ENCODE measurements at places on chromosomes 7 and 10.

GRCh38 chr10:124030061-124030460, 63.3 kb downstream of the CHST15 start:
- DNase-seq = no peak

DNA sequence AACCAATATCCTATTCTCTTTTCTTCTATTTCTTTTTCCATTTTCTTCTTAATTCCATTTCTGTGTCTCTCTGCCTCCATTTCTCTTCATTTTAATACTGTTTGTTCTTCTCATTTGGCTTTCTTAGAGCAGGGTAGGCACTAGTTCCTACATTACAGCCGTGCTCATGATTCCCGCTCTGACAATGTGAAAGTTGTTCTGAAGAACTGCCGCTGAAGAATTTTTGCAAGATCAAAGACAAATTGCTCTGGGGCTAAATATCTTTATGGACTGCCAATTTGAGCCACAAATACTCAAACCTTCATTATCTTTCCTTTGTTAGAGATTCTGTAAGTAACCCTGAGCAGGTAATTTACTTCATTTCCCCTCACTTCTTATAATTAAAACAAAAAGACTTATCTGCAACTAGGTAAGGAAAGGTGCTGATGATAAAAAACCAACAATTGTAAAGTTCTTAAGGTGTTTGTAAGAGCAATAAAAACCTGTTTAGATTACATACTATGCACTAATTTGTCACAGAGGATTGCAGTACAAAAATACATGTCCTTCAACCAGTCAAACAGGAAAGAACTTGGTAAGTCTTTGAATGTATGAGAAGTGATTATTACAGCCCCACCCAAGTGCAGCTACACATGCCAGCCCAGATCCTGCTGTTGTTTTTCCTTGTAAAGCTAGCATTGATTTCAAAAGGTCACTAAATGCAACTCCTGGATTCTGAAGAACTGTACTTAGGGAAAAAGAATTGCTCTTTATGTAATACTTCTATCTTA, 127.5 kb downstream of the COL28A1 start:
- DNase-seq = no peak

GRCh38 chr10:15324611-15325010, 46.5 kb downstream of the FAM171A1 start:
- DNase-seq = no peak

DNA sequence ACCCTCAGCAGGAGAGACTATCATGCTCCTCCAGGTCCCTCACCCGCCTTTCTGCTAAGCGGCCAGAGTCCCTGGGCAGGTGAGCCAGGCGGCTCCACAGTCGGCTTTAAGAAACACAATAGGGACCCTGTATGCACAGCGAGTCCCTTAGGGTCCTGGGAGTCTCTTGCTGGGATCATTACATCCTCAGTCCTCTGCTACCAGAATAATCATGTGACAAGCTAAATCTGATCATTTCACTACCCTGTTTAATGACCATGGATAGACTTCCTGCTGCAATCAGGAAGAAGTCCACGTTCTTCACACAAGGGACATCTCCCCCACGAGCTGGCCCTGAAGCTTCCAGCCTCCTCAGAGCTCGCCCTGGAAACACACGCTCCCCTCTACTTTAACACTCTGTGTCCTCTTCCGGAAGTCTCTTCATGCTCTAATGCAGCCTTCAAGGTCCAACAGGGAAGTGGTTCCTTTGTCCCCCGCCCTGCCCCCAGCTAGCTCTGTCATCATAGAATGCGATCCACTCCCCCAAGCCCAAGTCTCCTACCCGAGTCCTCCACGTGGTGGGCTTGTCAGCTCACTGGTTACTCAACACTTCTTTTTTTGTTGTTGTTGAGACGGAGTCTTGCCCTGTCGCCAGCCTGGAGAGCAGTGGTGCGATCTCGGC, 101.5 kb downstream of the RNF216 start:
- DNase-seq = no peak

DNA sequence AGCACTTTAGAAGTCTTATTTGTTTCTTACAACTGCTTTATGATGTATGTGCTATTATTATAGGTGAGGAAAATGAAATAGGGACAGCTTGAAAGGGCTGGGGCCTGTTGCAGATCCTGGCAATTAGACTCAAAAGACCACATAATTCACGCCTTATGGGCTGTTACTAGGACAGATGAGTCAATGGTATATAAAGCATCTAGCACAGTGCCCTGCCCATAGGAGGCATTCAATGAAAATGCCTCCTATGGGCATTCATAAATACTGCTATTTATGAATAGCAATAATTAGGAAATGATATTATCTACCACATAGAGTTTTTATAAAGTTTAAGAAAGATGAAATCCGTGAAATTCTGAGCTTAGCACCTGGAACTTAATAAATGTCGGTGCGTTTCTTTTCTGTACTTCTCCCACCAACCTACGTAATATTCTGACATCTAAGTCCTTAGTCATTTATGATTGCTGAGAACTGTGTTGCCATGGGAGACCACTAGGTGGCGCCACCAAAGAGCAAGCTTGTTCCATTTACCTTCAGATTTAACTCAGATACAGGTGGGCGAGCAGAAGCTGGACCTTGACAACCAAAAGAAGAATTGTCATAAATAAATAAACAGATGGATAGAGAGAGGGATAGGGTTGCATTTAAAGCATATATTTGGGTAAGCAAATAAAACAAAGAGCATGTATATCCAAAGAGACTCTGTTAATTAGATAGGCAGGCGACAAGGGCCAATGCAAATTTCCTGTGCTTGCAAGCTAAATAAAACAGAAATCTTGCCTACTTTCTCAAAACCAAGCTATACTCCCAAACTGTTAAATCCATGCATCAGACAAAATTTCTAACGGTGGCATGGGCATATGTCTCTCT, 699.9 kb downstream of the INHBA start:
- DNase-seq = no peak

DNA sequence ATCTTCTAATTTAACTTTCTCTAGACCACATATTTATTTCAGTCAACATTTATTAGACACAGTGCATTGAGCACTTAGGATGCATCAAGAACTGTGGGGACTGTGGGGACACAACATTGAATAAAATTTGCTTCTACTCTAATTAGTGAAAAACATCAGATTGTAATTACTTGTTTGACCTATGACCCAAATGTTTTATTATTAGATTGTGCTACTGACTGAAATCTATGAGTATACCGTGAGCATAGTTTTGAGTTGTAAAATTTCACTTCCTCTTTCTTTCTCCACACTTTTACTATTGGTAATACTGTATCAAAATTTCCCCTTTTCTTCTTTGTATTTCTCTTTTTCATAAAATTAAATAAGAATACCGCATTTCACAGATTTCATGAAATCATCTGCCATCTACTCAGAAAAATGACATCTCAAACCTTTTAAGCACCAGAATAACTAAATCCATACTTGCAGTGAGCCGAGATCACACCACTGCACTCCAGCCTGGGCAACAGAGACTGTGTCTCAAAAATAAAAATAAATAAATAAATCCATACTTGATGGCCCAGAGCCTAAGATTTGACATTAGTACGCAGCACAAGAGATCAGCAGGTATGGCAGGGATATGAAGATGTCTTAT, 25.4 kb upstream of the INPP5F start:
- DNase-seq = no peak

- no peak for DNase-seq
These were observed 19.7 kb downstream of the OIT3 start for GRCh38 chr10:72913287-72913686.

DNA sequence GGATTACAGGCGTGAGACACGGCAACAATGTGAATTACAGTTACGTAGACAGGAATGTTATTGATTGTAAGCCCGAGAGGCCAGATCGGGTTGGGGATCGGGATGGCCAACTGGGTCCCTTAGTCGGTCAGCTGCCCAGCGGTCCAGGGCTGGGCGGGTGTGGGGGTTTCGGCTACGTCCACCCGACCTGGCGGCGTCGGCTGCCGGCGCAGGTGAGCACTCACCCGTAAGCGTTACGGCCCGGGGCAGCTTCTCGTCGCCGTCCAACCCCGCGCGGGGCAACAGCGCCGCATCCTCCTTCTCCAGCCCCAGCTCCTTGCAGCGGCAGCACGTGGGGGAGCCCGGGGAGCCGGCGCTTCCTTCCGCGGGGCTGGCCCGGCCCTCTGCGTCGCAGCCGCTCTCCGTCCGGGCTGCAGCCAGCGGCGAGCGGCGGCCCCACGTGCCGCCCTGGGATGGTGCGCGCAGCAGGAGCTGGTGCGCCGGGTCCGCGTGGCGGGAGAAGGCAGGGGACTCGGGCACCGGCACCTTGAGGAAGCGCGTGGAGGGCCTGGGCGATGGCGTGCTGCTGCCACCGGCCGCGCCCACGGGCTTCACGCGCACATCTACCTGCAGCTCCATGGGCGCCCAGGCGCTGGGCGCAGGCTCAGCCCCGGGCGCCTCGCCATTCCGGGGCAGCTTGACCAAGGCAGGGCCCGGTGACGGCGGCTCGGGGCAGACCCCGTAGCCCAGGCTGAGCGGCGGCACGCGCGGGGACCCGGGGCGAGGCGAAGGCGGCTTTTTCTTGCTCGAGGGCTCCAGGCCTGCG, 609 bp downstream of the KLRG2 start:
- DNase-seq = no peak

DNA sequence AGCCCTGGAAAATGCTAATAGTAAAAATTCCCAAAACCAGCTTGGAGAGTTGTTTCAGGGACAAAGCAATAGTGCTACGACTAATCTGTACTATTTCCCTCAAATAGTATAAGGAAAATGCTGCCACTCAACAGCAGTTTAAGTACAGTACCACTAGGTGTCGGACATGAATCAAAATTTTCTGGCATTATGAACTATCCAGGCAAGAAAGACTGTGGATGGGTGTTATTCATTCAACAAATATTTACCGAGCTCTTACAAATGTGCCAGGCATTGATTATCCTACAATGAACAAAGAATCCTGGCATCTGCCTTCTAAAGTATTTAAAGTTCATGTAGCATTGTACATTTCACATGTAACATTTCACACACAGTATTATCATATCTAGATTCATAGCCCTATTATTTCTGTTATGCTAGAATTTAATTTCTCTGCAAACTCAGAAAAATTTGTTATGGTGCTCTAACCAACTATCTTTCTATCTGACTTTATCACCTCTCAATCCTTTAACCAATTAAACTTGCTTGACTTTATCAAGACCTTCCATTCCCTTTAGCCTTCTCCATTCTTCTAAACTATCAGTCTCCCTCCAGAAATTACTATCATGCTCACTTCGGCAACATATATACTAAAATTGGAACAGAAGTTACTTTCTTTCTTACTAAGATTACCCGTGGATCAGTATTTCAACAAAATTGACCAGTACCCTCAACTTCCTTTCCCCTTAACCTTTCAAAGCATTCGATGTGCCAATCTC, 80.6 kb downstream of the ARHGAP21 start:
- DNase-seq = no peak

DNA sequence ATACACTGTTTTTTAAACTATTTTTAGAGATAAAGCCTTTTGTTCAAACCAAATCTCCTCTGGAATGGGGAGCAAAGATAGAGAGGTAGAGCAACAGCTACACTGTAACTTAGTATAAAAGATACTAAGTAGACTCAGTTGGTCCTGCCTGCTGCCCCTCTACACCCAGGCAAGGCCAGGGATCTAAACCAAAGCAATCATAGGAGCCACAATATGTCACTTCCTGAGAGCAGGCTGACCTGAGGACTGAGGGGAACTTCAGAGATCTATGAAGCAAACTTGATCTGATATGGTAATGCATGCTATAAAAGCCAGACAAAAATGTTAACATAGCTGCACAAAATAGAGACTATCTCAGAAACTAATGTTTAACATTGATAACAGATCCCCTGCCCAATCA, 7.0 kb upstream of the TRDMT1 start:
- DNase-seq = no peak

GRCh38 chr7:55199418-55199817, 165.7 kb upstream of the LANCL2 start:
- no peak for DNase-seq

DNA sequence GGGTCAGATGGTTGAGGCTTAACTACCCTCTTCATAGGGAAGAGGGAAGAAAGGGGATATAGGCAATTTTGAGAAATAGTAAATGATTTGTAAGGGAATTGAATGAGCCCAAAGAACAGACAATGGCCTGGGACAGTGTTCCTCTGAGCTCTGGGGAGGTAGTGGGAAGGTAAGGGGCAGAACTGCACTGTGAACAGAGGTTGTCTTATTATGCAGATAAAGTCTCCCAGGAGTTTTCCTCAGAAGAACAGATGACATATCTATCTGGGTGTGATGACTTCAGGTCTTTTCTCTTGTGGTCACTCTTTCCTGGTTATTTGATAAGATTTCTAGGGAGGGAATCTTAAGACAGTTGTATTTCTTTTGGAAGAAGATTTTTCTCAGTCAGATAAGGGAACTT, 296.1 kb downstream of the ZEB1 start:
- no peak for DNase-seq

DNA sequence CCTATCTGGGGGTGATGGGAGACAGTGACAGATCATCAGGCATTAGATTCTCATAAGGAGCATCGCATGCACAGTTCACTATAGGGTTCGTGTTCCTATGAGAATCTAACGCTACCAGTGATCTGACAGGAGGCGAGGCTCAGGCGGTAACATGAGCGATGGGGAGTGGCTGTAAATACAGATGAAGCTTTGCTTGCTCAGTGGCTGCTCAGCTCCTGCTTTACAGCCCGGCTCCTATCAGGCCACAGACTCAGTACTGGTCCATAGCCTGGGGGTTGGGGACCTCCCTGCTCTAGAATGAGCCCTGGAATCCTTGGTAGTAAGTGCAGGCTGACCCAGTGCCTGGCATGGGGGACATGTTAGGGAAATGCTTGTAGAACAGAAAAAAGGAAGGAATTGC, 426.0 kb downstream of the TYW1 start:
- DNase-seq = no peak

GRCh38 chr7:26167303-26167934, 15.4 kb downstream of the NFE2L3 start:
- DNase-seq = no peak

DNA sequence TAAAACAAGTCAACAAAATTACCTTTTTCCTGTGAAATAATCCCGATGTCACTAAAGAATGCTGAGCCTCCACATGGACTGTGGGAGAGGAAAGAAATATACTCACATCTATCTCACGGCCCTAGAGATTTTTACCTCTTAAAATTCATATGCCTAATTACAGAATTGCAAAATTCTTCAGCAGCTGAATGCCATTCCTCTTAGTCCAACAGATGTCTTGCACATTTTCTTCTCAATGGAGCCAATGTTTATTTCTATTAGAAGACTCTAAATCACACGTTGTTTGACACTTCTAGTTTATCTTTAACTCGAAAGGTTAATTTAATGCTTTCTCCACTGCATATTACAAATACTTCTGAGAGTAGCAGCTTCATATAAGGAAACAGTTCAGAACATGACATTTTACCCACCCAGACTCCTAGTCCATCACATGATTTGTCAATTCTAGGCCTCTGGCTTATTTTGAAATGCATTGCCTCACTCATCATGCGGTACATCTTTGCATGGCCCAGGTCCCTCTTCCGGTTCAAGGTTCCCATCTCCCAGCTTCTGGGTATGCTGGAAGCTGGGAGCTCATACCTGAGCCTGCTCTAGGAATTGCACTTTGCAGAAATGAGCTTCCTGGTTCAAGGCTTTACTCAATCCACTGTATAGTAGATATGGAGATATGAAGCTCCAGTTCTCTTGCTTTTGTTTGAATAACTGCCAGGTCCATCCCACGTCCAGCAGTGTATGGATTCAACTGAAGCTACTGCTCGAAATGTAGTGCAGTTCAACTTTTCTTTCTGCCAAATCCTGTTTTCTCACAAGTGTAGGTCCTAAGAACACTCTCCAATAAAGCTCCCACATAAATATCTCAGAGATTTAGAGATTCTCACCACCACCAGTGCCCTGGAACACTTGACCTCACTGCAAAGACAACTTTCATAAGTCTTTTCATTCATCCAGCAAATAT, 306.2 kb downstream of the GPR37 start:
- DNase-seq = no peak

GRCh38 chr10:31659665-31660064, 269.0 kb downstream of the ARHGAP12 start:
- DNase-seq = no peak

All from stimulated activated CD8-positive, alpha-beta memory T cell treated with anti-CD3 and anti-CD28 coated beads, Interleukin-2, amount 100 ng/mL, for 1 hour (primary cell).